ENCODE measurements at places on chromosomes 13 and 19. TPM values are rescaled to one million over a fixed set of nuclear protein-coding genes. Genes with fewer than 3 reads are reported as not detected.

DNA sequence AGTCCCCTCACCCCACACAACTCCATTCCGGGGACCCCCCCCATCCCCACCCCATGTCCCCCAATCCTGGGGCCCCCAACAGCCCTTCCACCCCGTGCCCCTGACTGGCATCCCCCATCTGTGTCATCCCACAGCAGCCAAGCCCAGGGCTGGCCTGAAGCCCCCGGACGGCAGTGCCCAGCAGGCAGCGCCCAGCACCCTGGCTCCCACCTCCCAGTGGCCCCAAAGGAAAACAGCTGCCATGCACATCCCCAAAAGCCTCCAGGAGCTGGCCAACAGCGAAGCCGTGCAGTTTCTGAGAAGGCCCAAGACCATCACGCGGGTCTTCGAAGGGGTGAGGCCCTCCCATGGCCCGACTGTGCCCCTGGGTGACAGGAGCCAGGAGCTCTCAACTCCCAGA is 1.4 kb downstream of the SYNGR4 start:
- peaks cover 9% of the 10 kb centered on the region for H3K4me1 ChIP-seq
- no peaks in the 10 kb centered on the region for H3K27me3 ChIP-seq
- H3K36me3 ChIP-seq: no peaks in the 10 kb centered on the region
- no peak for DNase-seq

DNA sequence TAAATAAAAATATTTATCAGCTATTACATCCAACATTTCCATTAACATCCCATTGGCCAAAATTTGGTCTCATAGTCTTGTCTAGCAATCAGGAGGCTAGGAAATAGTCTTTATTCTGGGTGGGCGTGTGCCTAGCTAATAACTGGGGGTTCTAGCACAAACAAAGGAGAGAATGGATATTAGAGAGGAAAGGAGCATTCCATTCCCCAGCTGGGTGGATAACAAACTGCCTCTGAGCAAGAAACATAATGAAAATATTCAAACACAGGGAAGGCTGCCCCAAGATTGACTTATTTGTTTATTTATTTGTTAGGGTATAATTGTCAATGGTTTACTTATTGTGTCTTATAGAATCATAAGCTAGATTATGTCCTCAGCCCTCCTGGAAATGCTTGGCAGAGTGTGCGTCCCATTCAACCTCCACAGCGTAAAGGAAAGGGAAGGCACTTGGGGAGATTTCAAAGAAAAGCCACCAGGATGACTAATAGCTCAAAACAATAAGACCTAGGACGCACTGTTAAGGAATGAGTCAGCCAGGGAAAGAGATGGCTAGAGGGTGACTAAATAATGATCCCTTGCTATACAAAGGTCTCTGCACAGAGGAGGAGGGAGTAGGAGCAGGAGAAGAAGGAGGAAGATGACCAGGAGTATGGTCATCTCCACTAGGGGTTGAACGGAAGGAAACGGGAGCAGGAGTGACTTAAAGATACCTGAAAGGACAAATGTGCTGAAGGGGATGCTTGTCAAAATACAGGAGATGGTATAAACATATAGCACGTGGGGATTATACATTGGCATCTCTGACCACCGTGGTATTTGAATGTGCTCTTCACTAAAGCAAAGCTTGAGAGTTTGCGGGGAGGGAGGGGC is 23.5 kb upstream of the USP12 start:
- no peaks in the 10 kb centered on the region for H3K27me3 ChIP-seq
- H3K4me1 ChIP-seq: no peaks in the 10 kb centered on the region
- no peak overlapping the region for H3K4me3 ChIP-seq
- no peaks in the 10 kb centered on the region for H3K36me3 ChIP-seq
- no peak overlapping the region for H3K27ac ChIP-seq
- DNase-seq: no peak

- DNase-seq: no peak
- H3K36me3 ChIP-seq: no peaks in the 10 kb centered on the region
Observed at GRCh38 chr13:31850041-31850555, 110.8 kb downstream of the RXFP2 start.

- H3K27ac ChIP-seq: no peak overlapping the region
- no peak overlapping the region for H3K4me3 ChIP-seq
- H3K36me3 ChIP-seq: peaks cover 4% of the 10 kb centered on the region
- DNase-seq: no peak
- H3K27me3 ChIP-seq: no peaks in the 10 kb centered on the region
- H3K4me1 ChIP-seq: peaks cover 18% of the 10 kb centered on the region
Observed at GRCh38 chr19:57434386-57435061, 601 bp upstream of the ZNF749 start.

DNA sequence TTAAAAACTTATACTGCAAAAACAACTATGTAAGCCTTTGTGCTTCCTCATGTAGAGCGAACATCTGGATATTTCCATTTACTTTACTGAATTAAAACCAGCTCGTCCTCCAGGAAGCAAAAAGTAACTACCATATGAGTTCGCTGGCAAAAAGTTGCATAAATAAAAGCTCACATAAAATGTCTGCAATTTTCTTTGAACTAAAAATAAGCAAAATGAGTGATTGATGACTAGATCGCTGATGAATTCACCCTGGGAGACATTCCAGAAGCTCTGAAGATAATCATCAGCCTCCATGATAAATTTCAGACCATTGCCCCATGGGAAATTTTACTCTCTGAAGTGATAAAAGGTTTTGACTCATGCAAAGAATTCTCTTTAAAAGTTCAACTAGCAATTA is 67.3 kb upstream of the SACS start:
- DNase-seq: no peak
- no peaks in the 10 kb centered on the region for H3K27me3 ChIP-seq
- H3K27ac ChIP-seq: no peak overlapping the region
- no peaks in the 10 kb centered on the region for H3K4me1 ChIP-seq
- H3K4me3 ChIP-seq: no peak overlapping the region

GRCh38 chr13:42990291-42991232 is 1.5 kb downstream of the EPSTI1 start:
- peak overlapping the region; percentile 8 for H3K27ac ChIP-seq
- peaks cover 12% of the 10 kb centered on the region for H3K4me1 ChIP-seq
- no peaks in the 10 kb centered on the region for H3K36me3 ChIP-seq
- no peak overlapping the region for H3K4me3 ChIP-seq
- H3K27me3 ChIP-seq: no peaks in the 10 kb centered on the region

Gene IGFL3
- total RNA-seq: not detected

Gene GRK1
- total RNA-seq: 2.3 TPM

Gene LYPD3
- not detected for total RNA-seq

Gene PALM
- 24.1 TPM for total RNA-seq

Gene CAMSAP3
- 9.0 TPM for total RNA-seq

Gene KIR3DL2
- total RNA-seq: not detected

Gene NPAS1
- total RNA-seq: 0.71 TPM
